ENCODE measurements at places on chromosomes 5 and 9. TPM values are rescaled to one million over a fixed set of nuclear protein-coding genes. Genes with fewer than 3 reads are reported as not detected.

The PCDHB9 gene
- total RNA-seq = not detected

The GPR151 gene
- total RNA-seq = not detected

The TAF11L5 gene
- total RNA-seq = not detected

The FBXL7 gene
- not detected for total RNA-seq

The C5orf46 gene
- not detected for total RNA-seq

The FBP1 gene
- total RNA-seq = 0.26 TPM

The HRH2 gene
- 21.4 TPM for total RNA-seq

The SH3TC2 gene
- total RNA-seq = not detected

The ORM1 gene
- not detected for total RNA-seq

The GRXCR2 gene
- total RNA-seq = not detected

The DNAH5 gene
- not detected for total RNA-seq

The ZNG1C gene
- 36.4 TPM for total RNA-seq

The PRLR gene
- not detected for total RNA-seq

The CDH6 gene
- total RNA-seq = not detected

The GDNF gene
- total RNA-seq = not detected

The PCDHA9 gene
- total RNA-seq = not detected

The CAMSAP1 gene
- total RNA-seq = 22.7 TPM

The CCL28 gene
- total RNA-seq = 11.6 TPM

The GABRA6 gene
- not detected for total RNA-seq

The RALGPS1 gene
- 4.4 TPM for total RNA-seq

The ADGRV1 gene
- total RNA-seq = 0.18 TPM

The PCDHGB1 gene
- not detected for total RNA-seq

The RNF183 gene
- not detected for total RNA-seq

The PAIP1 gene
- 34.0 TPM for total RNA-seq

The QRFP gene
- total RNA-seq = not detected

The FST gene
- 0.49 TPM for total RNA-seq

The PAX5 gene
- total RNA-seq = 0.14 TPM

The ZNF483 gene
- 2.8 TPM for total RNA-seq

The ASPN gene
- total RNA-seq = not detected

The SRD5A1 gene
- 11.0 TPM for total RNA-seq

The PCDHGA8 gene
- not detected for total RNA-seq

Measured in activated CD8-positive, alpha-beta memory T cell treated with anti-CD3 and anti-CD28 coated beads, Interleukin-2, amount 10 ng/mL, durations not matched to agents 7 days and 5 days (primary cell).